Airway epithelial cell (primary cell): ENCODE measurements at places on chromosomes 5 and 9. TPM values are rescaled to one million over a fixed set of nuclear protein-coding genes. Genes with fewer than 3 reads are reported as not detected.

The MYOT gene
- total RNA-seq = not detected in 2 replicates

The TOMM5 gene
- total RNA-seq = 195 and 203 TPM in 2 replicates

The ABLIM3 gene
- 7.6 and 7.7 TPM in 2 replicates for total RNA-seq

The HEMGN gene
- total RNA-seq = not detected in 2 replicates

The PCDHAC2 gene
- 0.42 and 1.1 TPM in 2 replicates for total RNA-seq

The HRCT1 gene
- total RNA-seq = 1.1 TPM in 1 of 2 replicates, not detected in the other

The PROP1 gene
- total RNA-seq = not detected in 2 replicates

The PIP5KL1 gene
- 6.6 and 16.0 TPM in 2 replicates for total RNA-seq

The MEF2C gene
- 0.42 and 2.1 TPM in 2 replicates for total RNA-seq

The ANAPC2 gene
- total RNA-seq = 14.7 and 15.9 TPM in 2 replicates

The SLC46A2 gene
- total RNA-seq = not detected in 2 replicates
